ENCODE measurements at places on chromosomes 5 and 9.

DNA sequence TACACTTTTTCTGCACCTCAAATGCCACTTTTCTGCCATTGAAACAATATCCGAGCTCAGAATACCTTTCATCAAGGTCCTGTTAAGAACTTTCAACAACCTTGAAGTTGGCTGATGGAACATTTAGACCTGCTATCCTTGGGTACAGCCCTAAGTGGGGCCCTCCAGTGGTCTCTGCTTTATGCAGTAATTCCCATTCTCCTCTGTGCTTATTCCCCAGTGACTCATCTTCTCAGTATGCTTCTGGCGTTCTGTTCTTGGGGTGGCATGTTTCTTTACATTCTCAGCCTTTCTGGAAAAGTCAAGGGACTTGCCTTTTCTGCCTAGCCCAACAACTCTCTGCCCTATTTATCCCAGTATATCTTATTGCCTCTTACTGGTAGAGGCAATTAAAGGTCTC is 7.1 kb downstream of the ANP32B start:
- no peak for DNase-seq

GRCh38 chr9:105693435-105694189 is 729 bp upstream of the TMEM38B start:
- DNase-seq: no peak

- no peak for DNase-seq
Measured at GRCh38 chr9:107025260-107026035, 162.5 kb downstream of the ZNF462 start.

DNA sequence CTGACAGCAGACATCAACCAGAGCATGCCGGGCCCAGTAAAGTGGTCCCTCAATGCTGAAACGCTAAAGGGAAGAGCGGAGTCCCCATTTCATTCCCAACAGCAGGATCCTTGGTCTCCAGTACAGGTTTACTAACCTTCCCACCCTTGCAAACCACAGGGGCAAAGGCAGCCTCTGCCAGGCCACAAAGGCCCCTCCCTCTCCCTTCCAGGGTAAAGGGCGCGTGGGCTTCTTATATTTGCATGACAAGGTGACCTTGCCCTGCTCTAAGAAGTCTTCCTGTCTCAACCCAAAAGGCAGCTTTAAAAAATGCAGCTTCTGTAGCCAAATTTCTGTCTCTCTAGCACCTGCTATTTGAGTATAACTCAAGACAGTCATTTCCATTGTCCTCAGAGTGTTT is 131.5 kb upstream of the PTCH1 start:
- DNase-seq: no peak

- DNase-seq: no peak
Measured at GRCh38 chr5:113612060-113612496, 98.6 kb downstream of the YTHDC2 start.

GRCh38 chr9:80899208-80899607 is 790.1 kb downstream of the TLE1 start:
- DNase-seq: no peak

All from stimulated activated CD4-positive, alpha-beta T cell treated with anti-CD3 and anti-CD28 coated beads, Interleukin-15, amount 100 ng/mL, for 24 hours (primary cell).